ENCODE measurements at places on chromosomes 1 and 21.

GRCh38 chr1:216034506-216034905, 388.7 kb downstream of the USH2A start:
- peak; percentile 59 for DNase-seq

- peak; percentile 66 for DNase-seq
These were observed 2.4 kb downstream of the ZMYND12 start for GRCh38 chr1:42453386-42453785.

DNA sequence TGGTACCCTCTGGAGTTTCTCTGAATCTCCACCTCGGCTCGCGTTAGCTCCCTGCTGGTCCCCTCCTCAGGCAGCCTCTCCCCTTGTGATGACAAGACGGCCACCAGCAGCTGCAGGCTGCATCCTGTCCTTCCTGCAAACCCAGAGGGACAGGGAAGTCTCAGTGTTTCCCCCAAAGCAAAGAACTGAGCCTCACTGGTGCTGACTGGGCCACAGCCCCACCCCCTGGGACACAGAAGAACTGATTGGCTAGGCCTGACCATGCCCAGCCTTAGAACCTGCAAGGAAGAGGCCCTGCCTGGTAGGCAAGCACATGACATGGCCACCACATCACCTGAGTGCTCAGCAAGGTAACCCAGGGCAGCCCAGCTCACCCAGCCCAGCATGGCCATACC, 34.6 kb downstream of the TMEM51 start:
- DNase-seq = peak; percentile 67

- DNase-seq = no peak
These were observed 8.6 kb downstream of the C1orf35 start for GRCh38 chr1:228094432-228095016.

- DNase-seq = peak; percentile 32
These were observed 82.4 kb downstream of the RAB3GAP2 start for GRCh38 chr1:220189750-220190347.

DNA sequence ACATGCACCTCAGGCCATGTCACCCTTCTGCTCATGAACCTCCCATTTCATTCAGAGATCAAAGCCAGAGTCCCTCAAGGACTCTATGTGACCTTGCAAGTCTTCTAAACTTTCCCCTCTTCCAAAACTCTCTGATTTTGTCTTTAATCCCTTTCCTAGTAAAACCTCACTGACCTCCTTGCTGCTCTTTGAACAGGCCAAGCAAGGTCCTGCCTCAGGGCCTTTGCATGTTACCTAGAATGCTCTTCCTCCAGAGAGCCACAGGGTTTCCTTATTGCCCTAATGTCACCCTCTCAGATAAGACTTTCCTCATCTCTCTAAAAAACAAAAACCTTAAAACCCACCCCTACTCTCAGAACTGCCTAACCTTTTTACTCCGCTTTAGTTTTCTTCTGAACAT, 26.6 kb downstream of the IL23R start:
- no peak for DNase-seq

Data from kidney tubule cell (primary cell).